ENCODE measurements at places on chromosomes 2 and 18.

- no peak for DNase-seq
These were observed 19.4 kb upstream of the NCOA1 start for GRCh38 chr2:24471662-24472061.

DNA sequence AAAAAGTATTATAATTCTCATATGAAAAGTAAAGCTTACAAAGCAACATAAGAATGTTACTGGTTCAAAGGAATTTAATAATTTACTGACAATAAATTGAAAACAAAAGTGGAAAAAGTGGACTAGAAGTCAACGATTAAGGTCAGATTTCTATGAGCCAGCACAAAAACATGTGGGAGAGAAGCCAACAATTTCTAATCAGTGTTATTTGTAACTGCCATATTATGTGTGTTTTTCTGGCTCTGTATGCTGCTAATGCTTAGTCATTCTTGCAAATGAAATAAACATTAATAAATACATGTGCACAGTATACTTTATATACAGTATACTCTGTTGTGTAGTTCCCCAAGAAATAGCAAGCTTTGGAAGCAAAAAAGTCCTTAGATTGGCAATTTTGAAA, 301.3 kb upstream of the RGPD4 start:
- no peak for DNase-seq

GRCh38 chr2:105294844-105295481, 34.6 kb downstream of the TGFBRAP1 start:
- DNase-seq: no peak

- no peak for DNase-seq
These were observed 16.8 kb downstream of the COBLL1 start for GRCh38 chr2:164824872-164825271.

DNA sequence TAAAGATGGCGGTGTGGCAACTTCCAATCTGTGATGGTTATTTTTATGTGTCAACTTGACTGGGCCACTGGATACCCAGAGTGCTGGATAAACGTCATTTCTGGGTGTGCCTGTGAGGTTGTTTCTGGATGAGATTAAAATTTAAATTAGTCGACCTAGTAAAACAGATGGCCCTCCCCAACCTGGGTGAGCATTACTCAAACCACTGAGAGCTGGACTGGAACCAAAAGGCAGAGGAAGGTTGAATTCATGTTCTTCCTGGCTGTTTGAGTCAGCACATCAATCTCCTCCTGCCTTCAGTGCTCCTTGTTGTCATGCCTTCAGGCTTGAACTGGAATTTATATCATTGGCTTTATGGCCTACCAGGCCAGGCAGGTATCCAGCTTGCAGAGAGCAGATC, 190.8 kb upstream of the RGPD4 start:
- no peak for DNase-seq

GRCh38 chr2:56286936-56287335, 103.1 kb downstream of the CCDC85A start:
- no peak for DNase-seq

DNA sequence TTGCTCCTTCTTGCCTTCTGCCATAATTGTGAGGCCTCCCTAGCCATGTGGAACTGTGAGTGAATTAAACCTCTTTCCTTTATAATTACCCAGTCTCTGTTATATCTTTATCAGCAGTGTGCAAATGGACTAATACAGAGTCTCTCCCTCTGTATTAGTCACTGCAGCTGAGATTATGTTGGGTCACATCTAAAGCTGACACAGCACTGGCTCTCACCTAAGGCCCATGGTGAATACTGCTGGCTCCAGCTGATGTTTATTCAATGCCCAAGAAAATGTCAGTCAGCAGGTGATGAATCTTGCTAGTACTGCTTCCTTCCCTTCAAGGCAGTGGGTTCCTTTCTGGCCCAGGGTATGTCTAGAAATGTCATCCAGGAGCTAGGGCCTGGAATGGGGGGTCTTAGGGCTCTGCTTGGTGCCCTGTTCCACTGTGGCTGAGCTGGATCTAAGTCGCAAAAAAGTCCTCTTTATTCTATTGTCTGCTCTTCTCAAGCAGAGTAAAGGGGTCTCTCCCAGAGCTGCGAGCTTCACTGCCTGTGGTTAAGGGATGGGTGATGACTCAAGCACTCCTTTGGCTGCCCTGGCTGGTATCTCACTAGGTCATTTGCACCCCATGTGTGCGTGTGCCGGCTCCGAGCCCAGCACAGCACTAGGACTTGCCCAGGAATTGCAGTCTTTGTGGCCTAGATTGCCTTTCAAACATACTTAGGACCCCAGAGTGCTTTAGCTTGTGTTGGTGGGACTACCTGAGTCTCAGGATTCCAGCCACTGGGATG, 29.9 kb downstream of the PPP1R1C start:
- DNase-seq: no peak

GRCh38 chr18:3454365-3455089, 4.6 kb downstream of the TGIF1 start:
- peak; percentile 19 for DNase-seq

DNA sequence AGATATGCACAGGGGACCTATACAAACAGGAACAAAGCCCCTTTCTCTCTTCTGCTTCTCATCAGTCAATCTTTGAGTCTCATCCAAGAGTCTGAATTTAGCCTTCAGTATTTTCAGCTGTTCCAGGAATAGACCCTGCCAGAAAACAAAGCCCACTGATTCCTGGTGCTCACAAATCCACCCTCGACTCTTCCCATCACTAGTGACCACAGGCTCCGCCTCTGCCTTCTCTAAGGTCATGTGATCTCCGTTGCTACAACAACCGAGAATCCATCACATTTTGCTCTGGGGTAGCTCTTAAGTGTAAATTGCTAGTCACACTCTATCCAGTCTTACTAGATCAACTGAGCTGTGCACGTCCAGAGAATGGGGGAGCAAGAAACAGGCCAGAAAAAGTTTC, 46.4 kb upstream of the SPTBN1 start:
- no peak for DNase-seq

- DNase-seq: no peak
These were observed 34.9 kb downstream of the BCL2L11 start for GRCh38 chr2:111155610-111156009.
